CD8-positive, alpha-beta memory T cell (primary cell): ENCODE measurements at places on chromosomes 16 and 17. TPM values are rescaled to one million over a fixed set of nuclear protein-coding genes. Genes with fewer than 3 reads are reported as not detected.

GRCh38 chr17:77304746-77305473, 164.1 kb downstream of the SEC14L1 start:
- H3K27me3 ChIP-seq = no peaks in the 10 kb centered on the region
- H3K36me3 ChIP-seq = no peaks in the 10 kb centered on the region
- DNase-seq = no peak
- no peak overlapping the region for H3K4me3 ChIP-seq

- peaks cover 11% of the 10 kb centered on the region for H3K4me1 ChIP-seq
- no peak overlapping the region for H3K27ac ChIP-seq
- H3K4me3 ChIP-seq = no peak overlapping the region
Measured at GRCh38 chr16:20879175-20880040, 20.8 kb downstream of the DCUN1D3 start.

Gene RPL38
- 1,457 TPM for total RNA-seq

GRCh38 chr16:46822270-46822669, 8.7 kb downstream of the C16orf87 start:
- peaks cover 5% of the 10 kb centered on the region for H3K4me1 ChIP-seq
- H3K27me3 ChIP-seq = no peaks in the 10 kb centered on the region
- H3K36me3 ChIP-seq = no peaks in the 10 kb centered on the region
- H3K4me3 ChIP-seq = no peak overlapping the region
- no peak for DNase-seq

GRCh38 chr16:21161211-21161610, 2.7 kb downstream of the LDAF1 start:
- peaks cover 19% of the 10 kb centered on the region for H3K4me1 ChIP-seq
- H3K4me3 ChIP-seq = no peak overlapping the region
- no peaks in the 10 kb centered on the region for H3K36me3 ChIP-seq
- no peak for DNase-seq
- H3K27me3 ChIP-seq = no peaks in the 10 kb centered on the region
- H3K27ac ChIP-seq = no peak overlapping the region
